Esophagus squamous epithelium (tissue), 5 donors: ENCODE measurements at places on chromosomes 12 and 14.

DNA sequence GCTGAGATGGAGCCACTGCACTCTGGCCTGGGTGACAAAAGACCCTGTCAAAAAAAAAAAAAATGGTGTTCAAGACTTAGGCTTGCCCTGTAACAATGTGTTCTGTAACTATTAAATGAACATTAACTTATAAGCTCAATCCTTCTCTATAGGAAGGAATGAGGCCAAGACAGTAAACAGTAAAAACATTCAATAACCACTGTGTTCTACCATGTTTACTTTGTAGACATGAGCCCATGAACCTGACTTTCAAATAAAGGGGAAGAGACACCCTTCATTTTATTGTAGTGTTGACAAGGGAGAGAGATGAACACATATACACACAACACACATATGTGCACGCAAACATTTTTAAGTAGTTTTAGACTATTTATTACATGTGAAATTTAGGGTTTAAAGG lies 20.1 kb upstream of the RASSF3 start:
- no peak for DNase-seq

DNA sequence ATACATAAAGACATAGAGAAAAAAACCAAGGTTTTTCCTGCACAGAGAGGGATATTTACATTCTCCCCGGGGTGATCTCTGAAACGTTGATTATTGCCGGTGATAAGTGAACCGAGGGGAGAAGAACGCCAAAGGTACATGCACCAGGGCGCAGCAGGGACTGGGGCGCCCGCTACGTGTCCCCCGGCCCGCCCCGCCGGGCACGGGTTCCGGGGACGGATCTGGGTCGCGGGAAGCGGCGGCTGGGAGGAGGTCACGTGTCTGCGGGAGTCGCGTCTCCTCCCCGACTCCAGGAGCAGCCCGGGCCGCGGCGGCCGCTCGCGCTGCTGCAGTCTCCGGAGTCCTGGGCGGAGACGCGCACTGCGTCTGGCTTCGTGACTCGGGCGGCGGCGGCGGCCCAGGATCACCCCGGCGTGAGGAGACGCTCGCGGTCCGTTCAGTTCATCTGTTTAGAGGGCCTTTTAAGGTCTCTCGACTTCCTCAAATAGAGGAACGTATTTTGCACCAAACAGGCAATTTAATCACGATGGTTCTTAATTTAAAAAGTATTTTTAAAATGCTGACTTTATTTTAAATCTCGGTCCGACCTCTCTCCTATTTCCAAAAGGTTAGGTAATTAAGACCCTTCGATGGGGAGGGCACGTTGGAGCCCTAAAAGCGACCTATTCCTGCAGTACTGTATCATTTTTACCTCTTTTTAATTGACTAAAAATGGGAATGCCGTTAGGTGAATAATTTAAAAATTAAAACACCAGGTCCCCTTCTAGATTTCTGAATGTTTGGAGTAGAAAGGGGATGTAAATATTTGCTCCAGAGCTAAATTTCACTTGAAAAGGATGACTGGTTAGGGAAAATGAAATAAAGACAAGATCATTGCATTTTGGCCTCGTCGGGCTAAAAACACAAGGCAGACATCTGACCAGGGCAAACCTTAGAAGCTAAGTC lies 1.8 kb upstream of the BHLHE41 start:
- DNase-seq: peak; percentile 34

DNA sequence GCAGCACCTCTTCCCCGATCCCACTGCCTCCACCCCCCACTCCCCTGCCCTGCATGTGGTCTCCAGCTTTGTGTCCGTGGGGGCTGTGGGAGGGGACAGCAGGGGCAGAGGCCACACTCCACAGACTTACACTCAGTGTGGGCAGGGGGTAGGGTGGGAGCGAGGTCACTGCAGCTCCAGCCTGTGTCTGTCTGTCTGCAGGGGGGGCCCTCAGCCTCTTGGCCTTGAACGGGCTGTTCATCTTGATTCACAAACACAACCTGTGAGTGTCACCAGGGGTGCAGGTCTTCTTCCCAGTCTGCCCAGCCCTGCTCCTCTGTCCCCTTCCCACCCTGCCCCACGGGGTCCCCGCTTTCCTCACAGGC lies 6.5 kb downstream of the NOC4L start:
- no peak for DNase-seq

GRCh38 chr12:49305762-49306510 lies 11.0 kb downstream of the PRPH start:
- no peak for DNase-seq

- no peak for DNase-seq
These were observed 125.7 kb upstream of the CCDC196 start for GRCh38 chr14:66360366-66360926.

- DNase-seq: no peak
These were observed 302 bp downstream of the CCDC38 start for GRCh38 chr12:95942101-95942523.

DNA sequence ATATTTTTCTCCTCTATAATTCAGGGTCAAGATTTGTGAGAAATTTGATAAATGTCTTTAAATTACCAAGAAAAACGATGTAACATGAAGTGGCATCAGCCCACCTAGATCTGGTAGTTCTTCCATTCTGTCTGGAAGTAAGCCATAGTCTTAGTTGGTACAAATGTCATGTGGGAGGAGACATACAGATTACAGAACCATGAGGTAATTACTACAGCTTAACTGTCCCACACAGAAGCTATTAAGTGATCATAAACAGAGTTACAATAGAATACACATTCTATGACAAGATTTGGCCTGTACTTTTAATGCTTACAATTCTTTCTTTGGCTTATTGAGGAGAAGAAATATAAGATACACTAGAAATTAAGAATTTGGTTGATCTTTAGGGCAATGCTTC lies 13.7 kb upstream of the SIX1 start:
- DNase-seq: no peak

- DNase-seq: no peak
These were observed 1.7 kb downstream of the VSIG10 start for GRCh38 chr12:118102070-118102469.

GRCh38 chr12:63777340-63777739 lies 2.4 kb upstream of the RXYLT1 start:
- no peak for DNase-seq

- DNase-seq: no peak
These were observed 53.4 kb upstream of the ANO4 start for GRCh38 chr12:100741084-100741711.

- no peak for DNase-seq
These were observed 924.4 kb upstream of the LRFN5 start for GRCh38 chr14:40682131-40682913.

GRCh38 chr12:104064842-104065427 lies 604 bp downstream of the HCFC2 start:
- DNase-seq: no peak

GRCh38 chr12:109475993-109476806 lies 900 bp downstream of the KCTD10 start:
- DNase-seq: no peak

DNA sequence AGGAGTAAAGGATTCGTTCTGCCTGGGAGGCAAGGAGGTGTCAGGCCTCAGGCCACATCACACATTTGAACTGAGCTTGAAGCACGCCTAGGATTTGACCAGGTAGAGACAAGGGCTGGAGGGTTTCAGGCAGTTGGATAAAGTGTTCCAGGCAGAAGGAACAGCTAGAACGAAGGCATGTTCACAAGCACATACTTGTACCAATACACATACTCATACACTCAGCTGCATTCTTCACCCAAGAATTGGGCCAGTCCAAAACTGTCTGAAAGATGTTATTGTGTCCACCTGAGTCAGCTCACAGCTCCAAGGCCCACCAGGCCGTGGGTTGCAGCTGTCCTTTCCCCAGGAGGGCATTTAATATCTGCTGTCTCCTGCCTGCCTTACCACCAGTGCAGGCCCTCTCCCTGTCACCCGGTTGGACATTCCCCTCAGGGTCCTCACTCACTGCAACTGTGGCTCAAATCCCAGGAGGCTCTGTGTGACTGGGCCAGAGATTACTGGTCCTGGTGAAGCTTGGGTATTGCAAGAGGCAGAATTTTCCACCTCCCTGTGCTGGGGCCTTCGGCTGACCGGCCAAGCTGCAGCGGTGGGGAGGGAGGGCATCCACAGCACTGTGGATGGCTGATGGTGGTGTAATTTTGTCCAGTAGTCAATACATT lies 12.8 kb upstream of the AQP2 start:
- DNase-seq: no peak

DNA sequence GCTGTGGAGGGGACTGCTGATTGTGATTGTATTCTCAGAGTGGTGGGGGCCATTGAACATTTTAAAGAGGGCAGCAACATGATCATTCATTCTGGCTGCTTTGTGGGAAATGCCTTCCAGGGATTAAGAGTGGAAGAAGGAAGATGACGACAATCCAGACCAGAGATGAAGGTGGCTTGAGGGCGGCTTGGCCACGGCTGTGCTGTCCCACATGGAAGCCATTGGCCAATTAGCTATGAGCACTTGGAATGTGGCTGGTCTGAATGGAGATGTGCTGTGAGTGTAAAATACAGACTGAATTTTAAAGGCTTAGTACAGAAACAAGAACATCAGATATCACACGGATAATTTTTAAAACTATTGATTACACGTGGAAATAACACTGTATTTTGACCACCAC lies 19.2 kb upstream of the SLC10A1 start:
- no peak for DNase-seq

- no peak for DNase-seq
These were observed 9.2 kb downstream of the GABARAPL1 start for GRCh38 chr12:10221846-10222245.

DNA sequence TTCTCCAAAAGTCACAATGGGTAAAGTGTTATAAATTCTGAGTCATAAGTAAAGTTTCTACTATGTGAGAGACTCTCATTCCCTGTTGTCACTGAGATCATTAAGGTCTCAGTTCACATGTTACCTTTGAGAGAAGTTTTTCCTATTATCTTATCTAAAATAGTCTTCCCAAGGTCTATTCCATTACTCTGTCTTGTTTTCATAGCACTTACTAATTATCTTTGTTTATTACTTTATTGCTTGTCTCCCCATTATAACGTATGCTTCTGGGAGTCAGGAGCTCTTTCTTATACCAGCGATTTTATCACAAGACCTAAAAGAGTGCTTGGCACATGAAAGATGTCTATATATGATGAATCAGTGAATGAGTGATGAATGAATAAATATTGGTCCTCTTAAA lies 1001.9 kb downstream of the DIO2 start:
- no peak for DNase-seq

- no peak for DNase-seq
These were observed 10.5 kb downstream of the TM7SF3 start for GRCh38 chr12:27003421-27004381.

DNA sequence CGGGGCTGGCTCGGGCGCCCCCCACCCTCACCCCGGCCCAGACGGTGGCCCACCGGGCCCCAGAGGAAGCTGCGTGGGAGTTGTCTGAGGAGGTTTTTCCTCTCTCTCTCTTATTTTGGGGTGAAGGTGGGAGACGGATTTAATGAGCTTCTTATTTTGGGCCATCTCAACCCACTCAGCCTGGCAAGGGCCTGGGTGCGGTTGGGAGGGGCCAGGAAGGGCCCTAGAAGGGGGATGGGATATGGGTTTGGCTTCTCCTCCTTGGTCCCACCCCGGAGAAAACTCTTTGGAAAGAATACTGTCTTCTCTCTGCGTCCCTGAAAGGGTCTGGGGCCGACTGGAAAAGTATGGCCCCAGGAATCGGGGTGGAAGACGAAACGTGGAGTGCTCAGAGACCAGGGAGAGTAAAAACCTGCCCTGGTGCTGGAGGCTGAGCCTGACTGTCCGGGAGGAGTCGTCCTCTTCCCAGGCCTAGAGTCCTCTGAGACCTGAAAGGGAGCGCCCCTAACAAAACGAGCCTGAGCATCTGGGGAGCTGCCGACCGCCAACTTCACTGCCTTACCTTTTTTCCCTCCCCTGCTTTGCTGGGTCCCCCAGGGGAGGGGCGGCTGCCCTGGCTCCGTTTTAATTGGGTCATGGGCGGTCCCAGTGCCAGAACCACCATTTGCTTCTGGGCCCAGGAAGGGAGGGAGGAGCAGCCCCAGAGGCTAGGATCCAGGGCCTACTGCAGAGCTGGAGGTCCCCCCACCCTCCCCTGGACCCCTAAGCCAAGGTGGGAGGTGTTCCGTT lies 1.6 kb downstream of the MMP14 start:
- no peak for DNase-seq

DNA sequence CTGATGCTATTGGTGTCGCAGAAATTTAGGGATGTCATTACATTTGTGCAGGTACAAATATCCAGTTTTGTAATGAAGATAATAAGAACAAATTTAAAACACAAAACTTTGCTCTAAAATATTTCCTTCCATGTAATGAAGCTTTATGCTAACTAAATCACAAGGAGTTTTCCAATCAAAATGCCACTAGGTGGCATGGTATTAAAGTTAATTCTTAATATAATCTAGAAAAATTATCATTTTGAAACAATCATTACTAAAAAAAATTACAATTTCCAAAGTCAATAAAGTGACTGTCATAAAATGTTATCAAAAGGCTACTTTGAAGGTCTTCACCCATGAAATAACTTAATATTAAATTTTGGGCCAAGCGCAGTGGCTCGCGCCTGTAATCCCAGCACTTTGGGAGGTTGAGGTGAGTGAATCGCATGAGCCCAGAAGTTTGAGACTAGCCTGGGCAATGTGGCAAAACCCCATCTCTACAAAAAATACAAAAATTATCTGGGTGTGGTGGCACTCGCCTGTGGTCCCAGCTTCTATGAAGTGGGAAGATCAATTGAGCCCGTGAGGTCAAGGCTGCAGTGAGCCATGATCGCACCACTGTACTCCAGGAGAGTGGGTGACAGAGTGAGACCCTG lies 77.4 kb downstream of the KIF21A start:
- no peak for DNase-seq

- DNase-seq: no peak
These were observed 102.4 kb downstream of the ESR2 start for GRCh38 chr14:64191756-64192155.
